ENCODE measurements at places on chromosomes 12 and 14. TPM values are rescaled to one million over a fixed set of nuclear protein-coding genes. Genes with fewer than 3 reads are reported as not detected.
A peak's percentile ranks its signal among the peaks of the same experiment; 100 is the strongest.

The SYCP3 gene
- not detected for total RNA-seq

The MYBPC1 gene
- not detected for total RNA-seq

DNA sequence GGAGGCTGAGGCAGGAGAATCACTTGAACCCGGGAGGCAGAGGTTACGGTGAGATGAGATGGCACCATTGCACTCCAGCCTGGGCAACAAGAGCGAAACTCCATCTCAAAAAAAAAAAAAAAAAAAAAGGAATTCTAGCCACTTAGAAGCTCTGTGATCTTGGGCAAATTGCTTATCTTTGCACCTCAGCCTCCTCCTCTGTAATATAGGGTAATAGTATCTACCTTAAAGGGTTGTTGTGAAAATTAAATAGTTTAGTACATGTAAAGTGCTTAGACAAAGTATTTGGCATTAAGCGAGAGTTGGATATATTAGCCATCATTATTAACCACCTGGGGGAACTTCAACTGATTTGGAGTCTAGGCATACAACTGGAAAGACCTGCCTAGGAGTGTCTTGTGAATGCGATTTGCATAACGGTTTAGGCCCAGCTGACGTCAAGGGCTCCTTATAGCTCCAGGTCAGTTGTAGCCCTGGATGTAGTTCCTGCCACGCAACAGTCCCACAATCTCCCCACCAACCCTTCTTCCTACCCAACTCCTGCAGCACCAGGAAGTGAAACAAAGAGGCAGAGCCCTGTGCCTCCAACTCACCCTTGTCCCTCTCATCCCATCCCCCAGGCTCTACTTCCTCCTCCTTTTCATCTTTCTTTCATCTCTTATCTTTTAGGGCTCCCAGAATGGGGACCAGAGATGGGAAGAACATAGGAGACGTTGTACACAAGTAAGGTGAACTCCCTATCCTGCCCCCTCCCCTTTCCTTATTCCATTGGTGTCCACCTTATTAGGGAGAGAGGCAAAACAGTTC, 2.1 kb upstream of the IL23A start:
- no peak for DNase-seq

DNA sequence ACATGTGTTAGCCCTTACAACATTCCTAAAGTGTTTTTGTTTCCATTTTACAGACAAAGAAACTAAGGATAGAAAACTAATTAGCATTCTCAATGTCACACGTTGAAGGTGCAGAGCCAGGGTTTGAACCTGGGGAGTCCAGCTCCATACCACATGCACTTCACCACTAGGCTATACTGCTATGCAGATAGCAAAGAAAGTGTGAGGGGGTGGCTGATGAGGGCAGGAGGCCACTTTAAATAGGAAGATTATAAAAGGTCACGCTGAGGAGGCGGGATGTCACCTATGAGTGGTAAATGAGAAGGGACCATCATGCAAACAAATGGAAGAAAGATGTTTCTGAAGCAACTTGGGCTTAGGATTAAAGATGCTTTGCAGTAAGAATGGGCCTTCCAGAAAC, 213.9 kb downstream of the EGLN3 start:
- DNase-seq = no peak

- DNase-seq = peak; percentile 5
Observed at GRCh38 chr12:9866860-9867269, 2.3 kb downstream of the CLEC2B start.

DNA sequence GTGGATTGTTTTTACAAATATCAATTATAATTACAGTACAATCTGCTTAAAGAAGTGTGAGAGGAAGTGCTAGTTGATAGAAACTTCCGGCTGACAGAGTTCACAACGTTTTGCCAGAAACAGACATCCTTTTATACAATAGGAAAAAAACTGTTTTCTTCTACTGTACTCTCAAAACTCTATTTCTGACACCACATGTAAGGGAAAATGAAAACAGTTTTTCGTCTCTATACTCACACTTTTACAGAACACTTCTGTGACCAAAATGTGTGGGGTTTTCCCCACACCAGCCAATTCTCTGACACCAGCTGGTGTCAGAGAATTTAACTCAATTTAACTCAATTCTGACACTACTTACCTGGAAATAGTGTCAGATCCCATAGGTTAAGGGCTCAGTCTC, 24.2 kb upstream of the HIF1A start:
- no peak for DNase-seq

Measured in M059J (cell line).